CD4-positive, alpha-beta T cell treated with Interferon alpha-2 for 1 hour (primary cell): ENCODE measurements at places on chromosomes 16 and 17.

DNA sequence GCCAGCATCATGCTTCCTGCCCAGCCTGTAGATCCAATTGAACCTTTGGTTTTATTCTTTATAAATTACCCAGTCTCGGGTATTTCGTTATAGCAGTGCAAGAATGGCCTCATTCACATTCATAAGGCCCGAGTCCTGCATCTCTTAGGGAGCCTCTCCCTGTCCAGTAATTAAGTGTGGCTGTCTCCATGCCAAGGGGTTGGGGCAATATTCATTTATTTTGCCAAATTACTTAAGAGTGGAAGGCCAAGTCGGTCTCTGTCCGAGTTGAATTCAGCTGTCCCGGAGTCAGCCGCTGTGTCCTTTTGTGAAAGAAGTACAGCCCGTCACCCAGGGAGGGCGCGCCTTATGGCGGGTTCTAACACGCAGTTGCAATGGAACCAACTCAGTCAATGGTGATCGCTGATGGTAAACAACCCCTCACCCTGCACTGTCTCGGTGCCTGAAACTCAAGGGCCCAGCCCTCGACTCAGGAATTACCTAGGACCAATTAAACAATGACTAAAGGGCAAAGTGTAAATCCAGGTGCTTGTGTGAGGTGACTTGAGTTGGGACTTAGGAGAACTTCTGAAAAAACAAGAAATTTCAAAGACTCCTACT, 22.2 kb downstream of the KIAA0513 start:
- no peak for DNase-seq

DNA sequence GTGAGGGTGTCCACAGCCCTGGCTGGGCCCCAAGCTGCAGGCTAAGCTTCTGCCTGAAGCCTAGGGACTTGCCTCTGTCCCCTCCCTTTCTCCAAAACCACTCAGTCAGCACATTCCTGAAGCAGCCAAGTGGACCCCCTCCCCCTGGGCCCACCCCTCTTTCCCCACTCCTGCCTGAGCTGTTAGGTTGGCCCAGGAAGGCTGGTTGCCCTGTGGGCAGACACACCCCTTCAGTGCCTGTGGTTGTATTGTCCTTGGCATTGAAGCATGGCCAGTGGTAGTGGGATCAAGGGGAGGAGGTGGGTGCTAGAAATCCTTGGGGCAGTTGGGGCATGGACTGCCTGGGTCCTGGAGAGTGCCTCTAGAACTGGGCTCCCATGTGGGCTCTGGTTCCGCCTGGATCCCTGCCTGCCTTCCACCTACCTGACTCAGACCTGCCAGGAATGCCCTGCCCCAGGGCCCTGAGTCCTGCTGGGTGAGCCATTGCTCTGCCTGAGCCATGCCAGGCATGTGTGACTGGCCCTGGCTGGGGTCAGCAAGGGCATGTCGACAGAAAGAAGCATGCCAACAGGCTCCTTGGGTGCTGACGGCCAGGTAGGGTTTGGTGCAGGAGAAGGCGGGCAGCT, 2.1 kb downstream of the TRAF4 start:
- no peak for DNase-seq

DNA sequence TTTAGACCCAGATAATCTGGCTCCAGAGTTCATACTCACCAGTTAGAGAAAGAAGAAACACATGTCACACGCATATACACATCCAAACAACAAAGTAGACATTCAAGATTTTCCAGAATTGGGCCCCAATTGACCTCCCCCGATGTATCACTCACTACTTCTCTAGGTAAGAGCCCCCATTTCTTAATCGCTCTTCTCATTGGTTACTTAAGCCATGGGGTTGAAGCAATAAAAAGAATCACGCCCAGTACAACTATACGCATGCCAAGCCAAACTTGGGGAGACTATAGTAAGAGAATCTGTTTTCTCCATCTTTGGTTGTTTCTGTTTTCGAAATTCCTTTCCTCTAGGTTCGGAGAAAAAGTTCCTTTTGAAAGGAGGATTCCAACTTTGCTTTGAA, 565 bp downstream of the DDX52 start:
- no peak for DNase-seq

- DNase-seq = no peak
Observed at GRCh38 chr17:8747742-8748141, 3.1 kb upstream of the CCDC42 start.

GRCh38 chr17:31595666-31596381, 204.3 kb downstream of the RAB11FIP4 start:
- no peak for DNase-seq

GRCh38 chr17:51995797-51996403, 162.6 kb downstream of the CA10 start:
- DNase-seq = no peak

DNA sequence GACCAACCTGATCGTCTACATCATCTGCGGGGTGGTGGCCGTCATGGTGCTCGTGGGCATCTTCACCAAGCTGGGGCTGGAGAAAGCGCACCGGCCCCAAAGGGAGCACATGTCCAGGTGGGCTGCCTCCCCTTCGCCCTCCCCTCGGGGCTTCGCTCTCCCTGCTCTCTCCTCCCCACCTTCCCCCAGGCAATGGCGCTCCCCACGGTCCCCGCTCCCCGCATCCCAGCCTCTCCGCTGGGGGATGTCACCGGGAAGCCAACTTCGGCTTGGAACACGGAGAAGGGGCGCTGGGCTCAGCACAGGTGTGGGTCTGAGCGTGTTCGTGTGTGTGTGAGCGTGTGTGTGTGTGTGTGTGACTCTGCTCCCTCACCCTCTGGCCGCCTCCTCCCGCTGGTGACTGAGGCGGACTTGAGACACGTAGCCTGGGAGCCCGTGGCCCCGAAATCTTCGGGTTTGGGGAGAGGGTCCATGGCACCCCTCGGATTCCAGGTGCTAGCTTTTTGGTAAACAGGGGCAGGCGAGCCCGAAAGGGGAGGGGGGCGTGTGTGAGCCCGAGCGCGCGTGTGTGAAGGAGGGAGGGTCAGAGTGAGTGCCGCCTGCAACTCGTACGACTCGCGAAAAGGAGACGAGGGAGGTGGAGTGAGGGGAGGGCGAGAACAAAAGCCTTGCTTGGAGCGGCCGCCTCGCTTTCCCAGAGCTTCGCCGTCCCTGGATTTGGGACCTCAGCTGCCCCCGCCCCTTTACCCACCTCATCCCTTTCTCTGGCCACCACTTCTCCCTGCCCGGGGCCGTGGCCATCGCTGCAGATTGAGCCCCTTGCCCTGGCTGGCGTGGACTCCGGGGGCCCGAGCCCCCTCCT, 1.3 kb downstream of the SHISA9 start:
- DNase-seq = no peak

- no peak for DNase-seq
Observed at GRCh38 chr17:752620-753219, 656 bp upstream of the GEMIN4 start.

DNA sequence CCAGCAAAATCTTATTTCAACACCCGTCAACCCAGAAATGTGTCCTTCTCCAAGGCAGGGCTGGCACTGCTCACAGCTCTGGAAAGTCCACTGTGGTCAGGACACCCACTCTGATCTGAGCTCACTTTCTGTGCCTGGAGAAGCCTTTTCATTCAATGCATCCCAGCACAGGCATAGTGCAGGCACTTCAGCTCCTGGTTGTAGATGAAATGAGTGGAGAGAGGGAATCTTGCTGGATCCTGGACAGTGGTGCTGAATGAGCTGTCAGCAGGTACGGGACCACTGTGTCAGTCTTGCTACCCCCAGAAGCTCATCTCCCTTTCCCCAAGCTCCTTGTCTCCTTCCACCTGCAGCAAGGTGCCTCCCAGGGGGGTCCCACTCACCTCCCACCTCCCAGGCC, 86.1 kb upstream of the SALL1 start:
- DNase-seq = no peak

GRCh38 chr17:58344047-58344790, 7.8 kb downstream of the SUPT4H1 start:
- peak; percentile 95 for DNase-seq

GRCh38 chr17:78825696-78826095, 14.9 kb downstream of the USP36 start:
- DNase-seq = no peak

- no peak for DNase-seq
Observed at GRCh38 chr17:45688353-45688752, 95.8 kb upstream of the CRHR1 start.

DNA sequence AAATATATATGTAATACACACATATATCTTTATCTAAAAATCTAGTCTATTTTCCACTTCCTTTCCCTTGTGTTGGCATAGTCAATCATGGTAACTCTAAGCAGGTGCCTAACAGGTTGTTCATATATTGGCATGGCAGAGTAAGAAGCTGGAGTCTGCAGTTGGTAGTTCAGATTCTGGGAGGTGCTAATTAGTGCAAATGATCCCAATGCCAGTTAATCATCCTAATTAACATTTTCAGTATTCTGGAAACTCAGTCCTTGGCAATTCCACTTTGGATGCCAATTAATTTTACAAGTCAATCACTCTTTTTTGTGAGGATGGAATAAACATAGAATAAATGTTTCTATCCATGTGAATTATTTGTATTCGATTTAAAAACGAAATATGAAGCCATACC, 863.7 kb upstream of the SOX9 start:
- no peak for DNase-seq

DNA sequence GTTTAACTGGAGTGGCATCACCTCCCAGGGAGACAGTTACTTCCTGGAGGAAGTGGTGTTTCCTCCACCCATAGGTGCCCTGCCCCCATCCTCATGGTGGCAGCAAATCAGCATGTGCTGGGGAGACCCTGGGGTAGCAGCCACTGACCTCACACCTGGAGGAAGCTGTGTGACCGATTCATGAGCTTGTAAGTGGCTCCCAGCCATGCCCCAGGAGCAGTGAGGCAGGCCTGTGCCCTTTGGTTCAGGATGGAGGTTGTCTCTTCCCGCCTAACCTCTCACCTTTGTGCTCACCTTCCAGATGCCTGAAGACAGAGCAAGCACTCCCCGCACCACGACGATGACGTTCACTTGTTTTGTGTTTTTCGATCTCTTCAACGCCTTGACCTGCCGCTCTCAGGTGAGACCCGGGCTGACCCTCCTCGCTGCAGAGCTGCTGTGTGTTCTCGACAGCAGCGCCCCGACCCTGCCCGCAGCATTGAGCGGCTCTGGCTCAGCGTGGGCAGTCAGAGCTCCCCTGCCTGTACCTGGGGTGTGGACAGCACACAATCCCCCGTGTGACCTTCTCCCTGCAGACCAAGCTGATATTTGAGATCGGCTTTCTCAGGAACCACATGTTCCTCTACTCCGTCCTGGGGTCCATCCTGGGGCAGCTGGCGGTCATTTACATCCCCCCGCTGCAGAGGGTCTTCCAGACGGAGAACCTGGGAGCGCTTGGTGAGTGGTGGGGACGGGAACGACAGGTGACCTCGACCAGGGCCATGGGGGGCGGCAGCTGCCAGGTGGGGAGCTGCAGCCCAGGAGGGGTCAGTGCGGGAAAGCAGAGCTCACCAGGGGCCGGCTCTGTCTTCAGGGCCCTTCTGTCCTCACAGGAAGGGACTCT, 42.8 kb downstream of the MEAK7 start:
- no peak for DNase-seq

DNA sequence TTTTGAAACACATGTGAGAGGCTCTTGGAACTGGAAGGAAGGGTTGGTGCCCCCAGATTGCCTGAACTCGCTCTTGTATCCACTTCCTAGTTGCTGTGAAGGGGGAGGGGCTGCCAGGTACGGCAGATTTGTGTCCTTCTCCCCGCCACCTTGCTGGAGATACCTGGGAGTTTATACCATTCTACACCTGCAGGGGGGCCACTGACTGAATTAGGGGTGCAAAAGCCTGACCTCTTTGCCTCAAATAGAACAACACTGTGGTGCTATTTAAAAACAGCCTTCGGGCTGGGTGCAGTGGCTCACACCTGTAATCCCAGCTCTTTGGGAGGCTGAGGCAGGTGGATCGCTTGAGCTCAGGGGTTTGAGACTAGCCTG, 35.1 kb upstream of the IL34 start:
- no peak for DNase-seq

GRCh38 chr16:76524356-76524755, 247.2 kb downstream of the CNTNAP4 start:
- DNase-seq = no peak

- DNase-seq = no peak
Observed at GRCh38 chr17:78092794-78093324, 35.7 kb downstream of the TMC6 start.

- DNase-seq = no peak
Observed at GRCh38 chr17:74212209-74212912, 1.0 kb upstream of the TTYH2 start.

DNA sequence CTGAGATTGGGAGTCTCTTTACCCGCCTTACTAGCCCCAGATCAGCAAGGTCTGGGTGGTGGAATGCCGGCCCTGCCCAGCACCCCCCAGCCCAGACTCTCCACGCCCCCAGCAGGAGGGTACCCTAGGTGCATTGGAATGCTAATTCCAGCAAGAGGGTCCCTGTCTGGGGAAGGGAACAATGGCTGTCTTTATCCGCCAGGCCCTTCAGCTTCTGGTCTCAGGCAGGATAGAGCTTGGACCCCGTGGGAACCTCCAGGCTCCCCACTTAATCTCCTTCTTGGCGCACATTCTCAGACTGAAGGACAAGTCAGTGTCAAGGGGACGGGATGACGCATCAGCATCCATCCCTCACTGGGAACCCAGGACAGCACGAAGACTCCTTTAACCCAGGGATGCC, 85.1 kb downstream of the LITAF start:
- DNase-seq = no peak

GRCh38 chr17:29911641-29912177, 18.3 kb downstream of the SSH2 start:
- no peak for DNase-seq

GRCh38 chr16:3873482-3874173, 6.9 kb downstream of the CREBBP start:
- no peak for DNase-seq

- no peak for DNase-seq
Observed at GRCh38 chr17:62854098-62854680, 46.1 kb upstream of the MARCHF10 start.

- DNase-seq = no peak
Observed at GRCh38 chr17:45970659-45971058, 28.4 kb upstream of the STH start.

GRCh38 chr17:36859706-36860105, 77.6 kb upstream of the LHX1 start:
- no peak for DNase-seq

GRCh38 chr17:37413875-37414519, 7.3 kb downstream of the TADA2A start:
- no peak for DNase-seq

DNA sequence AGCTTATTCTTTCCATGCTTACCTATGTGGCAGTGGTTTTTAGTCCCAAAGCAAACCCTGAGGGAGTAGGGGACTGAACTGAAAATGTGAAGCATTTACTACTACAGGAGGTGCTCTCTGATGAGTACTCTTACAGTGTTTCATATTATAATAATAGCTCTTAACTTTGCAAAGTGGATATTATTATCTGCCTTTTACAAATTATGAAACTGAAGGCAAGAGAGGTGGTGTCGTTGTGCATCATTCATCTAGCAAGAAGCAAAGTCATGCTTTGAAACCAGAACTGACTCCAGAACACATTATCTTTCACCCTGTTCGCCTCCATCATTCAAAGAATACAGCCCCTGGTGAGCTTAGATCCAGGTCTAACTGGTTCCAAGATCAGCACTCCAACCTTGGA, 8.2 kb upstream of the KCNH6 start:
- no peak for DNase-seq

- DNase-seq = no peak
Observed at GRCh38 chr17:16325964-16326363, 27.3 kb downstream of the CENPV start.

- no peak for DNase-seq
Observed at GRCh38 chr17:29257756-29258155, 11.1 kb downstream of the CRYBA1 start.
